ENCODE measurements at places on chromosomes 3 and 15.

DNA sequence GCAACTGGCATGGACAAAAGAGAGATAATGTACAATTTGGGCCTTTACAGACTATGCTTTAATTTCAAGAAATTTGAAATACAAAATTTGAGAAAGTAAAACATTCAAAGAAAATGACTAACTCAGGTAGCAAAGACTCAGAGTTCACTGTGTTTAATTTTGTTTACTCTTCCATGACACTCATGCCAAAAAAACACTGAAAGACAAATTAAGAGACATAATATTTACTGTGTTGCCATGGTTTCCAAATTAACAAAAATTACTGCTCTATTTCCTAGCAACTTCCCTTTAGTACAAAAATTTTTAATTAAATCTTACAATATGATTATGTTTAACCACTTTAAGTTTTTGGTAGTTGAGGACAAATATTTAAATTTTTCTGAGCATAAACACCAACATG lies 29.6 kb downstream of the LRRFIP2 start:
- no peak overlapping the region for H3K27ac ChIP-seq
- no peak for DNase-seq
- H3K4me3 ChIP-seq: no peak overlapping the region
- no peaks in the 10 kb centered on the region for H3K27me3 ChIP-seq
- no peaks in the 10 kb centered on the region for H3K36me3 ChIP-seq

GRCh38 chr3:173886-174285 lies 22.7 kb upstream of the CHL1 start:
- H3K36me3 ChIP-seq: no peaks in the 10 kb centered on the region
- H3K4me3 ChIP-seq: no peak overlapping the region
- H3K4me1 ChIP-seq: no peaks in the 10 kb centered on the region
- no peak for DNase-seq
- H3K27me3 ChIP-seq: peaks cover 4% of the 10 kb centered on the region

- no peak for DNase-seq
- no peak overlapping the region for H3K4me3 ChIP-seq
- no peaks in the 10 kb centered on the region for H3K27me3 ChIP-seq
- peaks cover 33% of the 10 kb centered on the region for H3K4me1 ChIP-seq
Measured at GRCh38 chr3:42664438-42664803, 10.9 kb downstream of the ZBTB47 start.

DNA sequence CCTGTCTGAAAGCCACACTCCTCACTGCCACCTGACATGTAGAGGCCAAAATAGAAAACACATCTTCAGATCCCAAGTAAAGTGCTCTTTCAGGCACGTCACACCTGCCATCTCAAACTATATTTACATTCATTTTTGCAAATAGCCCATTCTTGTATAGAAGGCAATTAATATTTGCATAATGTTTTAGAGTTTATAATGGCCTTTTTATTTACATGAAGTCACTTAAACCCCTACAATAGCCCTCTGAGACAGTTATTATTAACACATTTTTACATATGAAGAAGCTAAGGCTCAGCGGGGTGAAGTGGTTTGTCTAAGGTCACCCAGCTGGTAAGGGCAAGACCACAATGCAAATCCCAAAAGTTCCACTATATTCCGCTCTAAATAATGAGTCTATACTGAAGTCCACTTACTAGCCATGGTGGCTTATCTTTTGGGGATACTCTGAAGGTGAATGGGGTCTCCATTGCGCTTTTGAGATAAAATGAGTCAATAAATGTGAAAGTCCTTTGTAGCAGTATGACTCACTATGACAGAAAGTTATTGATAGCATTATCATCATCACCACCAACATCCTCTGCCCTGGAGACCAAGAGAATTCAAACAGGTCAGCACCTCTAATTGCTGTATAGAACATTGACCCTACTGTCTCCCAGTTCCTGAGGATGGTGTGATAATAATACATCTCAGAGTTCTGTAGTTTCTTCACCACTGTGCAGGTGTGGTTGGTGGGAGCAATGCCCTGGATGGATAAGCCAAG lies 155.9 kb upstream of the BCL6 start:
- no peak overlapping the region for H3K27ac ChIP-seq
- H3K36me3 ChIP-seq: no peaks in the 10 kb centered on the region
- no peaks in the 10 kb centered on the region for H3K27me3 ChIP-seq
- peaks cover 5% of the 10 kb centered on the region for H3K4me1 ChIP-seq
- no peak overlapping the region for H3K4me3 ChIP-seq
